ENCODE measurements at places on chromosomes 2 and 18.

- DNase-seq: no peak
These were observed 198.3 kb downstream of the GLI2 start for GRCh38 chr2:120933693-120934573.

DNA sequence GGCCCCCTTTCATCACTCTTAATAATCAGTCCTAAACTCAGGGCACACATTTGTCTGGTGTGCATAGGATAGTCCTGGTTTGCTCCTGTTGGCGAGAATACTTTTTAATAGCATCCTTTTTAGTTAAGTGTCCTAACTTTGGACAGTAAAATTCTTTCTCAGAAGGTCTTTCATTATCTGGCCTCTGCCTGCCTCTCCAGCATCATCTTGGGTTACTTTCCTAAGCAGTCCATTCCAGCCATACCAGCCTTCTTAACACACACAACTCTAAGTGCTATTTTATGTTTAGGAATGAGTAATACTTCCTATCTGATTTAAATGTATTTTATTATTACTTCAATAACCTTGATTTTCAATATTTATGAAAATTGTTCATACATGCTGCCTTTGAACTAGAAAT lies 151.0 kb downstream of the ACOXL start:
- DNase-seq: no peak

GRCh38 chr2:8794923-8795825 lies 42.2 kb downstream of the KIDINS220 start:
- no peak for DNase-seq

- DNase-seq: no peak
These were observed 110.5 kb downstream of the DYSF start for GRCh38 chr2:71563872-71564271.

GRCh38 chr2:7878786-7879482 lies 802.9 kb upstream of the ID2 start:
- DNase-seq: no peak

DNA sequence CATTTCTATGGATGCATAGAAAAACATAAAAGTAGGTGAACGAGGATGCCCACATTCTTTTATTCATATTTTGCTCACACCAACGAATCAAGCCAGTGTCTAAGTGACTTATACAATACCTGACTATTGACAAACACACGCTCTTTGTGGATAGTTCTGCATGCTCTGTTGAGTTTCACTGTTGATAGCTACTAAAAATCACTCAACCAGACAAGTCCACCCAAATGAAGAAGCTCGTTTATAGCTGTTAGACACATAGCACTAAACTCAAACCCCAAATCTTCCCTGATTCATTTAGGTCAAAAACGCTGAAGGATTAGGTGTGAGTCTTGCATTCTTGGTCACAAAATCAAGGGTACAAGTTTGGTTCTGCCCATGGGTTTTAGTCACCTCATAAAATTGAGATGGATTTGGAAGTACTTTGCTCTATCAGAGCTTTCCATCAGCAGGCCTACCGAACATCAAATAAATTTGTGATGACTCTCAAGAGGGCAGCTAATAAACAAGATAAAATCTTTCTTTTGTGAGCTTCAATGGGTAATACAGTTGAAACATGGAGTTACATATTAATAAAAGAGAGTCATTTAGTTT lies 92.7 kb upstream of the ETAA1 start:
- no peak for DNase-seq

DNA sequence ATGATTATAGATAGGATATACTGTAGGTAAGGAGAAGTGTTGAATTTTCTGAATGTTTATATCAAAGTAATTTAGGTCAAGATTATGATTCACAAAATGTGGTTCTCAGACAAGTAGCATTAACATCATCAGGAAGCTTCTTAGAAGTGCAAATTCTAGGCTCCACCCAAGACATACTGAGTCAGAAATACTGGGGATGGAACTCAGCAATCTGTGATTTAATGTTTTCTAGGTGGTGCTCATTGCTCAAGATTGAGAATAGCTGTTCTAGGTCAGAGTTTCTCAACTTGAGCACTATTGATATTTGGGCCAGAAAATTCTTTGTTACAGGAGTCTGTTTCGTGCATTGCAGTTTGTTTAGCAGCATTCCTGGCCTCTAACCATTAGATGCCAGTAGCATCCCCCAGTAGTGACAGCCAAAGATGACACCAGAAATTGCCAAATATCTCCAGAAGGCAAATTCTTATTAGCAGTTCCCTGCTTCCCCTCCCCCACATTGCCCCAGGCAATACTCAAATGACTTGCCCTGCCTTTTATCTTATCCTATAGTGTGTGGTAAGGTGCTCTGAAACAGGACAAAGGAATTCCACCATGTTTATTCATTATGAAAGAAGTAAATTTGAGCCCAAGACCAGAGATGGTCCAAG lies 1001.2 kb downstream of the DPP10 start:
- DNase-seq: no peak

DNA sequence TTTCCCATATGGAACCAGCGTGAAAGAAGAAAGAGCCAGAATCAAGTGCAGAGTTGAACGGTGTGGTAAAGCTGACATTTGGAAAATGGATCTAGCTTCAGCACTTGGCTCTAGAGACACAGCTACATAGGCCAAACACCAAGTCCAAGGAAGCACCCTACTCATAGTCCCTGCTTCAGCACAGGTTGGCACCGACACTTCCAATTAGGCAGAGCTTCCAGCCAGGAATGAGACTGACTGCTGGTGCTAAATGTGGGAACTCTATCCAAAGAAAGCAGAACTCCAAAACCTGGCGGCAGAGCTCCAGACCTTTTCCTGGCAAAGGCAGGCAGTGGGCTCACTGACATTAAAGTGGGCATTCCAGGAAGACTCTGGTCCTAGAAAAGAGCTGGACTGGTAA lies 125.4 kb upstream of the CTNNA2 start:
- DNase-seq: no peak

- DNase-seq: peak; percentile 4
These were observed 136.1 kb downstream of the ICOS start for GRCh38 chr2:204072443-204073324.

- DNase-seq: no peak
These were observed 163.8 kb upstream of the STK17B start for GRCh38 chr2:196335221-196335634.

DNA sequence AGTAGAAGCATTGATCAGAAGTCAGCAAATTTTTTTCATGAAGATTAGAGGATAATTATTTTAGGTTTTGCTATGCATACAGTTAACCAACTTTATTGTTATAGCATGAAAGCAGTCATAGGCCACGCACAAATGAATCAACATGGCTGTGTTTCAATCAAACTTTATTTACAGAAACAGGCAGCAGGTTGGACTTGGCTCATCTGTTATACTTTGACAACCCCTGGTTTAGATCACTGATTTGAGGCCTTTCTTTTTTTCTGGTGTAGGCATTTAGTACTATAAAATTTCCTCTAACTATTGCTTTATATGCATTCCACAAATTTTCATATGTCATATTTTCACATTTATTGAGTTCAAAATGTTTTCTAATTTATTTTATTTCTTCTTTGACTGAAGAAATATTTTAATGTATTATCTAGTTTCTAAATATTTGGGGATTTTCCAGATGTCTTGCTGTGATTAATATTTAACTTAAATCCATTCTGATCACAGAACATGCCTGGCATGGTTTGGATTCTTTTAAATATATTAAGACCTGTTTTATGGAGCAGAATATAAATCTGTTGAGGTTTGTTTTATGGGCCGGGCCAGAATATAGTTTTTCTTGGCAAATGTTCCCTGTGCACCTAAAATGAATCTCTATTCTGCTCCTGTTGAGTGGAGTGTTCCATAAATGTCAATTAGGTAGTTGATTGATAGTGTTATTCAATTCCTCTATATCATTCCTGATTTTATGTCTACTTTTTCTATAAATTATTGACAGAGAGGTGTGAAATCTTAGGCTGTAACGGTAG lies 116.3 kb upstream of the KLHL29 start:
- no peak for DNase-seq

- no peak for DNase-seq
These were observed 104.2 kb upstream of the TTC27 start for GRCh38 chr2:32523686-32524085.

DNA sequence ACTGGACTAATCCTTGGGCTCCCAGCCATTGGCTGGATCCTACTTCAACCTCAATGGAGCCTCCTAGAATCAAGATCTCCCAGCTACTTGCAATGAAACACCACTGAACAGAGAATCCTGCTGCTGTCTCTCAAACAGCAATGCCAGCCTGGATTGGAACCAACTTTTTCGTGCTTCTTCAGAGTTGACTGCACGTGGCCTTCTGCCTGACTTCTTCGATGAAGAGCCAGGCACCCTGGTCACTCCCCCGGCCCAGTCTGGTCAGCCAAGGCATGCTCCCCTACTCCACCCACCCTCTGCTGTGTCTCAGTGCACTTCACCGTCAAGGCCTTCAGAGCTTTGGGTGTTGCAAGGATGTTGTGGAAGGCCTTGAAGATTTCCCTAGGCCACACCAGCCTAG lies 148.7 kb downstream of the CLIP4 start:
- no peak for DNase-seq

- DNase-seq: no peak
These were observed 298.9 kb downstream of the TCF4 start for GRCh38 chr18:55289048-55289447.

DNA sequence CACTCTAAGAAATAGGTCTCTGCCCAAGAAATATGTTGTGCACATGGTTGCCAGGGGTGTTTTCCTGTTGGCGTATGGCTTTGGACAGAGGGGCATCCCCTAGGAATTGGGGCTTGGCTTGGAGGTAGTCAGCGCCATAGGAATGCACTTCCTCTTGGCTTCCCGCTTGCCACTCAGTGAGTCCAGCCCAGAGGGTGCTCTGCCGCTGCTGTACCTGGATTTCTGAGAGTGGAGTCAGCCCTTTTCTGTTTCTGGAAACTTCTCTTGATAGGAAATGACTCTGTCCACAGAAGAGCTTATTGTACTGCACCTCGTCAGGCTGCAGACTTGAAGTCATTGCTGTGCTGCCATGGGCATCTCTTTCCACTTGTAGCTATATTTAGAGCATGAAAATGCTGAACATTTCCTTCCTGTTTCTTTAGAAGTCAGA lies 116.7 kb upstream of the MGAT5 start:
- no peak for DNase-seq

DNA sequence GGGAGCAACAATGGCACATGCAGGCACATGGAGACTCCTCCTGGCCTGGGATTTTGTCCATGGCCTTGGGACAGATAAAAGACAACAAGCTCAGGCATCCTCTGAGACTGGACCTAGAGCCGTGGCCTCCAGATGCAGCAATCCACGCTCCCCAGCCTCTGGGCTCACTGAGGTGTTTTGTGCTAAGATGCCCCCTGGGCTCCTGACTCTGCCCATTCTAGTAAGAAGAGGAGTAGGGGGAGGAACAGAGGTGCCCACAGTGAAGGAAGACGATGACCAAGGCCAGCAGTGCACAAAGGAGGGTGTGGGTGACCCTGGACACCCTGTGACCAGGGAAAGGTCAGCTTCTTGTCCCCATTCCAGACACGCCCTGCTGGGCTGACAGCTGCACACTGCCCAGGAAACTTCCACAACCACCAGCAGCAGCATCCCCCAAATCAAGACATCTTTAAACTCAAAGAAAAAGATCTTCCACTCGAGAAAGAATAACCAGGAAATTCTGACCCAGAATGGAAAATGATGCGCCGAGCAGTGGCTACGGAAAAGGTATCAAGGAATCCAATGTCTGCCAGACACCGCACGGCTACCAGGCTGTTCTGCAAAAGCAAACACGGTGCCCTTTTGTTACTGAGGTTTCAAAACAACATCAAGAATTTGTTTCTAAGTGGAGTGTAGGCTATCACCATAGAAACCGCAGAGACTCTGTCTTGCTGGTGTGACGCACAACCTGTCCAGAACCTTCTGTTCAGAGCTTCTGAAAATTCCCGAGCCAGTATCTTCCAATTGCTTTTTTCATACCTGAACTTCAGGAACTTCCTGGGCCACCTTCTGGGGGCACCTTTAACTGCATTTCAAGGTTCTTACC lies 65.5 kb downstream of the ZNF516 start:
- no peak for DNase-seq

DNA sequence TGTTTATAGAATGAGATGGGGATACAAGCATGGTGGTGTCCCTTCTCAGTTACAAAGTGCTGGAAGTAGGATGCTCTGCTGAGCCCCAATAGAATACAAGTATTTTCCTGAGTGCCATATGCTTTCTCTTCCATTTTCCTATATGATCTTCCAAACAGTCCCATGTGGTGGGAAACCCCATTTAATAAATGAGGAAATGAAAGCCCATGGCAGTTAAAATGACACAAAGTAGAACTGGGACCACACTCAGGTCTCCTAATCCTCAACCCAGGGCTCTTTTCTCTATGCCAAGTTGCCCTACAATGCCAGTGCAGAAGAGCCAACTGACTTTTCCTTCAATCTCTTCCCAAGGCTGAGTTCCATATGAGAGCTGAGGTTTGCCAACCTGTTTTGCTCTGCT lies 210.2 kb upstream of the FBXO11 start:
- no peak for DNase-seq

DNA sequence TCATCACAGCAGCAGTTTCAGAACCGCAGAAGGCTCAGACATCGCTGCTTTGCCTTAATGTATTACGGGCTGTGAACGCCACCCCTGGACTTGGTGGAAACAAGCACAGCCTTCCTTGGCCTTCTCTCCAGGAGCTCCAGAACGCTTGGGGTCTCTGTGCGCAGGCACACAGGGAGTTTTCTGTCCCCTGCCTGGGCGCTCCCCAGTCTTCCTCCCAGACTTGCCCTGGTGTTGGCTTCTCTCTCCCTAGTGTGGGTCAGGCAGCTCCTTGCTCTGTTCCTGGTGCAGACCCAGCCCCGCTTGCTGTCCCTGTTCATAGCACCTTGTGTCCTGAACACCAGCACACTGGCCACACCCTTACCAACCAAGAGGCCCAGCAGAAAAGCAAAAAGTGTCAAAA lies 103.6 kb downstream of the FAM210A start:
- no peak for DNase-seq

GRCh38 chr2:191018643-191019119 lies 4.7 kb upstream of the STAT1 start:
- no peak for DNase-seq
